Breast epithelium (tissue), 4 donors: ENCODE measurements at places on chromosomes 2 and 18. TPM values are rescaled to one million over a fixed set of nuclear protein-coding genes. Genes with fewer than 3 reads are reported as not detected.

The FABP1 gene
- total RNA-seq = 20.0 TPM

The RAMP1 gene
- total RNA-seq = not detected

The FAP gene
- total RNA-seq = 14.4 TPM

The EMILIN1 gene
- 94.7 TPM for total RNA-seq

- DNase-seq = peak; percentile 49
Measured at GRCh38 chr18:34707670-34708069, 2.4 kb upstream of the DTNA start.

DNA sequence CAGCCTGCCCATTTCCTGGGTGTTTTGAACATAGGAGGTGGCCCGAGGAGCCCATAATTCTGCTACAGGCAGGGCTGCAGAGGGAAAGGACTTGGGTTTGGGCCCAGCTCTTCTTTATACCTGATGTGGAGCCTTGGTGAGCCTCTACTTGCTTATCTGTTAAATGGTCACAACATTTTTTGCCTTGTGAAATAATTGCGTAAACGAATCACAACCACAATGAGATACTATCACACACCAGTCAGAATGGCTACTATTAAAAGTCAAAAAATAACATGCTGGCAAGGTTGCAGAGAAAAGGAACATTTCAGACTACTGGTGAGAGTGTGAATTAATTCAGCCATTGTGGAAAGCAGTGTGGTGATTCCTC lies 4.1 kb upstream of the FABP1 start:
- no peak for DNase-seq

DNA sequence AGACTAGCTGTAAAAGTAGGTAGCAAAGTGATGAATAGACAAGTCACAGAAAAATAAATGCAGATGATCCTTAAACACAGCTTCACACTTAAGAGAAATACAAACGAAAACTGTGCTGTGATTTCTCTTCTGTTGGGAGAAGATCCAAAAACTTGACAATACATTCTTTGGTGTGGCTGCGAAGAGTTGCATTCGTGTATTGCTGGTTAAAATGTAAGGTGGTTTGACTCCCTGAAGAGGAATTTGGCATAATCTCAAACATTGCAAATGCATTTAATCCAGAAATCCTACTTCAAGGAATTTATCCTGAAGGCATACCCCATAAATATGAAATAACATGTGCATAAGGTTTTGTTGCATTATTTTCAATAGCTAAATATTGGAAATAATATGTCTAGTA lies 7.1 kb downstream of the CCNYL1 start:
- no peak for DNase-seq

GRCh38 chr18:50602466-50602865 lies 42.6 kb downstream of the MAPK4 start:
- no peak for DNase-seq

GRCh38 chr2:151052850-151053660 lies 208.6 kb downstream of the RBM43 start:
- DNase-seq = no peak

GRCh38 chr2:193845604-193846003 lies 1650.9 kb upstream of the TMEFF2 start:
- DNase-seq = no peak

GRCh38 chr2:12161085-12161484 lies 414.7 kb downstream of the LPIN1 start:
- no peak for DNase-seq

GRCh38 chr2:28334527-28334894 lies 58.1 kb upstream of the FOSL2 start:
- DNase-seq = no peak

GRCh38 chr2:208358758-208359631 lies 47.6 kb upstream of the PTH2R start:
- DNase-seq = no peak

- no peak for DNase-seq
Measured at GRCh38 chr2:214874694-214875093, 65.2 kb upstream of the BARD1 start.

DNA sequence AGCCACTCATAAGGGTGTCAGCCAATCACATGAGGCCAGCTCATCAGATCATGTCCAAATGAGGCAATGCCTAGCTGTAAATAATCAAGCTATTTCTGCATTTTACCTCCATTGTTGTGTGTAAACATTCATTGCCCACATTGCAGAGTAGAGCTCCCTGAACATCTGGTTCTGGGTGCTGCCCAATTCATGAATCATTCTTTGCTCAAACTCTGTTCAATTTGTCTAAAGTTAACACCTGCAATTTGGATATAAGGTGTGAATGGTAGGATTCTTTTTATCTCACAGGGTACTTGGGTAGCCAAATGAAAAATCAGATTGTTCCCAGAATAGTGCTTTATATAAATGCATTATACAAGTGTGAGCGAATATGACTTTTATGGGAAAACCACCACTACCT lies 345.5 kb upstream of the NT5C1B start:
- no peak for DNase-seq

DNA sequence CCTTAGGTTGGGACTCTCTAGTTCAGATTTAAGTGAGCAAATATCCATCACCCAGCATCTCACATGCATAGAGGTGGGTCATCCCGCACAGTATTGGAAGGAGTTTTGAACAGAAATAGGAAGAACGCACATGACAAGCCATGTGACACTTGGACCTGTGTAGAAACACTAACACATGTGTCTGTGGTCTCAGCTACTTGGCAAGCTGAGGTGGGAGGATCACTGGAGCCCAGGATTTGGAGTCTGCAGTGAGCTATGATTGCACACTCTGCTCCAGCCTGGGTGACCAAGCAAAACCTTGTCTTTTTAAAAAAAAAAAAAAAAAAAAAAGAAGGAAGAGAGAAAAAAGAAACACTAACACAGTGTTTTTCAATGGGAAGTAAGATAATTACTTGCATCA lies 5.4 kb upstream of the MTCL1 start:
- DNase-seq = no peak

- no peak for DNase-seq
Measured at GRCh38 chr2:1701020-1701419, 43.3 kb downstream of the PXDN start.

DNA sequence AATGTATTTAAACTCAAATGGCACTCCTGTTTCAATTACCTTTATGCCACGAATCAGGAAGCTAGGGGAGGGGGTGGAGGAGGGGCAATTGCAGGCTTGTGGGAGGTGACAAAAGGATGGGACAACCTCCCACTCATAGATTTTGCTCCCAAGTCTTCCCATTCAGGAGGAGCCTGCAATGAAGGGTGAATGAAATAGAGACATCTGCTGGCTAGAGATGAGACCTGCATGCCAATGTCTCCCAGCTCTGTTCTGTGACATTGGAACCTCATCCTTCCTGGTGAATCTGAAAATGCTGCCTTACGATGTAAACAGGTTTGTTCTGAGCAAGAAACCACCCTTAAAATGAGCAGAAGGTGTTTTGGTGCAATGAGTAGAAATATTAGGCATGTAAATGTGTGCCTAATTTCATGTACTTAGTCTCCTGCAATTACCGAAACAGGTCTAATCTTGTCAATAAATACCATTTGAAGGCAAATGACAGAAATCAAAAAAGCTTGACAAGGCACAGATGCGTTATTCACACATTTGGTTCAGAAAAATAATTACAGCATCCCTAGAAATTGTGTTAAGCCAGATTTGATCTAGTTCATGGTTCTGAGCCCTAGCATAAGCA lies 2.7 kb upstream of the PID1 start:
- DNase-seq = no peak

GRCh38 chr2:153912798-153913396 lies 41.2 kb downstream of the GALNT13 start:
- no peak for DNase-seq

- DNase-seq = no peak
Measured at GRCh38 chr2:240711296-240711695, 19.6 kb downstream of the AQP12A start.

DNA sequence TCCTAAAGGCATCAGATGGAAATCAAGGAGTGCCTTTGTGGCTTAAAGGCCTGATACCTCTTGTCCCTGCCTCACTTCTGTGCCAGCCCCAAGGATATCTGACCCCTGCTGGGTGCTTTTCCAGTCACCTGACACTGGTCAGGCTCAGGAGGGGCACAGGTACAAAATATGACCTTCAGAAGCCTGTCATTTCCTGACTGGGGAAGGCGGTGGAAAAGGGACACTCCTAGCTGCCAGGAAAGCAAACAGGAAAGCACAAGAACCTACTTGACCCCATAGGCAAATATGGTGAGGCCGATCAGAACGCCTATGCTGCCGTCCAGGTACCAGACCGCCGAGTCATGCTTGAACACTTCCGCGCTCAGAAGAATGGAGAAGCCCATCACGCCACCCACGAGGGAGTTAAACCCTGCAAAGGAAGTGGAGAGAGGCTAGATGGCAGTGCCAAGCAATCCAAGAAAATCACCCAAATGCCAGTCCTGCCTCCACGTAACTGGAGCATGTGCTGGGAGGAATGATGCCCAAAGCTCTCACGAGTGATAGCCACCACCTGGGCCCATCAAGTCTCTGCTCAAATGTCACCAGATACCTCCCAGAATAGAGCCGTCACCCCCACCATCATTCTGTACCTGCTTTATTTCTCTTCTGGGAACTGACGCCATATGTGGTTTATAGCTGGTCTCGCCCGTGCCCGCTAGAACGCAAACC lies 204.0 kb downstream of the MGAT5 start:
- DNase-seq = no peak

DNA sequence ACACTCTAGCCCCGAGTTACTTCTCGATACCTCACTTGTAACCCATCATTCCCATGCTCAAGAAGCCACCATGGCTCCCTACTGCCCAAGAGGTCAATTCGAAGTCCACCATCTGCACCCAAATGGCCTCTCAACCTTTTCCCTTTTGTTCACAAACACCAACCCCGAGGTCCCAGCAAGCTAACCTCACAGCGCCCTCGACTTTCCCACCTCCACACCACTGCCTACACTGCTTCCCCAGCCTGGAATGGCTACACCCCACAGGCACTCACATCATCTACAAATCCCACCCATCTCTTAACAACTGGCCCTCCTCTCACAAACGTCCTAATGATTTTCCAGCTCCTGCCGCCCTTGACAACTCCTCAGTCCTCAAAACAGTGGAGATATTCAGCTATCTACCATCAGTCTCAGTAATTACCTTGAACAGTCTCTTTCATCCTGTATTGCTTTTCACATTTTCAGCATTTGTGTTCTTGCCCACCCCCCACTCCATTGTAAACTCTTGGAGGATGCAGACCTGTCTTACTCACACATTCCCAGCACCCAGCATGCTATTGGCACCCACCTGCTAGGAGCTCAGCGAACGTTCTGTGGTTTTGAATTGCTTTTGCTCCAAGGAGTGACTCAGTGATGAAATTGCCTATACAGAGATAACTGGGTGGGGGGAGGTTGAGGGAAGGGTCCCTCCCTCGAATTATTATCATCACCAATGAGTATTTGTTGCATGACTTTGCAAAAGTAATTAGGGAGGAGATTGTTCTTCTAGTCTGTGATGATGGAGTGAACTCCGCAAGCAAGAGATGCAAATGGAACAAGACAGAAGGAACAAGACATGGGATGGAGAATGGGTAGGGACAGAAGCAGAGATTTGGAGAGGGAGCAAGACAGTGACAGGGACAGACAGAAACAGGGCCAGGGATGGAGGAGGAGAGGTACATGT lies 106.8 kb downstream of the CYP26B1 start:
- no peak for DNase-seq

DNA sequence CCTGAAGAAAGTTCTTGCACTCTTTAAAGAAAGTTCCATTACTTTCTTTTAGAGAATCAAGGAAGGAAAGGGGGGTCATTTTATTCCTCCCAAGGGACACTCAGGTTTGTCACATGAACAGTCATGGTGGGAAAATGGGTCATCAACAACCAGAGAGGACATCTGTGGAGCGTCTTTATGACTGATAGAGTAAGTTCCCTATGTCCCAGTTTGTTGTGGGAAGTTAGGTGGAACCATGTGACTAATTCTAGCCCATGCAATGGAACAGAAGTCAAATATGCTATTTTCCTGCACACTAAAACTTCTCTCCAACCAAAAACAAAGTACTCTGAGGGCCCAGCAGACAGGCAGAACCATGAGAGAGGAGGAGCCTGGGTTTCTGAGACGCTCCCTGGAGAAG lies 165.6 kb upstream of the SERTAD2 start:
- DNase-seq = no peak

- no peak for DNase-seq
Measured at GRCh38 chr2:98911376-98912154, 24.5 kb downstream of the CRACDL start.

GRCh38 chr2:54503192-54503591 lies 47.1 kb downstream of the SPTBN1 start:
- no peak for DNase-seq
